ENCODE measurements at places on chromosomes 3 and 15. TPM values are rescaled to one million over a fixed set of nuclear protein-coding genes. Genes with fewer than 3 reads are reported as not detected.

- H3K36me3 ChIP-seq: no peaks in the 10 kb centered on the region
- H3K4me3 ChIP-seq: no peak overlapping the region
- H3K27ac ChIP-seq: no peak overlapping the region
- peaks cover 17% of the 10 kb centered on the region for H3K4me1 ChIP-seq
- DNase-seq: no peak
- no peaks in the 10 kb centered on the region for H3K27me3 ChIP-seq
Observed at GRCh38 chr3:100082714-100083113, 31.6 kb downstream of the FILIP1L start.

DNA sequence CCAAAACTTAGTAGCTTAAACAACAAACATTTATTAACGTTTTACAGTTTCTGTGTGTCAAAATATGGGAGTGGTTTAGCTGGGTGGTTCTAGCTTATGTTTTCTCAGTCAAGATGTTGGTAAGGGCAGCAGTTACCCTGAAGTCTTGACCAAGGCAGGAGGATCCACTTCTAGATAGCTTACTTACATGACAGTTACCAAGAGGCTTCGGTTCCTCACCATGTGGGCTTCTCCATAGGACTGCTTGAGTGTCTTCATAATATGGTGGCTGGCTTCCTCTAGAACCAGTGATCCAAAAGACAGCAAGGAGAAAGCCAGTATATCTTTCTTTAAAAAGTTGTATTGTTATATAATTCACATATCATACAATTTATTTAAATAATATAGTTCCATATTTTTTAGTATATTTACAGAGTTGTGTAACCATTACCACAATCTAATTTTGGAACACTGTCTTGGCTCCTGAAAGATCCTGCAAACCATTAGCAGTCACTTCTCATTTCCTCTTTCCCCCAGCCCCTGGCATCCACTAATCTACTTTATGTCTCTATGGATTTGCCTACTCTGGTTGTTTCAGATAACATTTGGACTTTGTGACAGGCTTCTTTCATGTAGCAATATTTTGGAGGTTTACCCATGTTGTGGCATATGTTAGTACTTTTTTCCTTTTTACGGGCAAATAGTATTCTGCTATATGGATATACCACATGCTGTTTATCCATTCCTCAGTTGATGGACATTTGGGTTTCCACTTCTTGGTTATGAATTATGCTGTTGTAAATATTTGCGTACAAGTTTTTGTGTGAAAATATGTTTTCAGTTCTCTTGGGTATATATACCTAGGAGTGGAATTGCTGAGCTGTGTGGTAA lies 33.3 kb downstream of the MAPK6 start:
- H3K27me3 ChIP-seq: no peaks in the 10 kb centered on the region
- H3K4me3 ChIP-seq: no peak overlapping the region
- H3K4me1 ChIP-seq: no peaks in the 10 kb centered on the region

Gene B3GALNT1
- total RNA-seq: 36.0 TPM

Gene SLC51A
- total RNA-seq: not detected

- no peak overlapping the region for H3K4me3 ChIP-seq
- H3K27ac ChIP-seq: no peak overlapping the region
- H3K27me3 ChIP-seq: no peaks in the 10 kb centered on the region
- H3K4me1 ChIP-seq: peaks cover 12% of the 10 kb centered on the region
- no peak for DNase-seq
Observed at GRCh38 chr3:113354307-113354706, 87.0 kb downstream of the CFAP44 start.

DNA sequence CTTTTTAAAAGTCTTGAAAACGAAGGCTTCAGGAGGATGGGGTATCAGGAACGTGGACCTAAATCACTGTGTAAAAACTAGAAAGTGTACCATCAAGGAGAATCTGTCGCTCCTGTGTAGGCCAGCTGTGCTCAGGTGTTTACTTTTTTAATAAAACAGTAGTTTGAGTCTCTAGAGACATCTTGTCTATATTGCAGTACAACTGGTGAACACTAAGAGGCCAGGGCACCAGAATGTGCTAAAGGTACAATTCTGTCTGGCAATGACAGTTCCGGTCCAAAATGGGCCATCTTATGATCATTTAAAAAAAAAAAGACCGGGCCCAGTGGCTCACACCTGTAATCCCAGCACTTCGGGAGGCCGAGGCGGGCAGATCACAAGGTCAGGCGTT lies 61.8 kb upstream of the MCF2L2 start:
- no peaks in the 10 kb centered on the region for H3K36me3 ChIP-seq
- H3K4me1 ChIP-seq: peaks cover 62% of the 10 kb centered on the region
- H3K27ac ChIP-seq: peak overlapping the region; percentile 89
- H3K27me3 ChIP-seq: no peaks in the 10 kb centered on the region
- H3K4me3 ChIP-seq: no peak overlapping the region
- no peak for DNase-seq

DNA sequence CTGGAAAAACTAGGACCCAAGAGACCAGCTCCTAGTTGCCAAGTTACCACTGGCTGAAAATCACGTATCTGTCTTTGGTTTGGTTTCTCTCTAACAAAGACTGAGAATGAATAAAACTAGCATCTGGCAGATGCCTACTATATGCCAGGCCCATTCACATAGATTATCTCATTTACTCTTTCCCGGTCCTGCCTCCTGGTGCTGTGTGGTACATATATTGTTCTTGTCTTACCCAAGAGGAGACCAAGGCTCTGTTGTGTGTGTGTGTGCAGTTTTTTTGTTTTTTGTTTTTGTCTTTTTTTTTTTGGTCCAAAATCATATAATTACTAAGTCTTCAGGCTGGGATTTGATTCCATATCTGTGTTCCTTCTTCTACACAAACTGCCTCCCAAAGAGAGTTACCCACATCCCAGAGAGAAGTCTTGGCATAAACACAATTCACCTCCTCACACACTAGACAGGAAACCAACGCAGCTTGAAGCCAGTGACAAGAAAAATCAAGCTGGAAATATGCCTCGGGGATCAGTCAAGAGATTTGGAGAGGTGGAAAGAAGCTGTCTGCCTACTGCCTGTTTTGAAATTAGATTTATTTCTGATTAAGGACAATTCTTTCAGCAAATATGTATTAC lies 891 bp downstream of the AHSG start:
- no peak overlapping the region for H3K27ac ChIP-seq
- H3K27me3 ChIP-seq: peaks cover 52% of the 10 kb centered on the region
- H3K4me1 ChIP-seq: peaks cover 8% of the 10 kb centered on the region
- no peaks in the 10 kb centered on the region for H3K36me3 ChIP-seq

Gene CDCP1
- total RNA-seq: 1.3 TPM

Gene RBP2
- not detected for total RNA-seq

Gene CDC25A
- total RNA-seq: 13.1 TPM

DNA sequence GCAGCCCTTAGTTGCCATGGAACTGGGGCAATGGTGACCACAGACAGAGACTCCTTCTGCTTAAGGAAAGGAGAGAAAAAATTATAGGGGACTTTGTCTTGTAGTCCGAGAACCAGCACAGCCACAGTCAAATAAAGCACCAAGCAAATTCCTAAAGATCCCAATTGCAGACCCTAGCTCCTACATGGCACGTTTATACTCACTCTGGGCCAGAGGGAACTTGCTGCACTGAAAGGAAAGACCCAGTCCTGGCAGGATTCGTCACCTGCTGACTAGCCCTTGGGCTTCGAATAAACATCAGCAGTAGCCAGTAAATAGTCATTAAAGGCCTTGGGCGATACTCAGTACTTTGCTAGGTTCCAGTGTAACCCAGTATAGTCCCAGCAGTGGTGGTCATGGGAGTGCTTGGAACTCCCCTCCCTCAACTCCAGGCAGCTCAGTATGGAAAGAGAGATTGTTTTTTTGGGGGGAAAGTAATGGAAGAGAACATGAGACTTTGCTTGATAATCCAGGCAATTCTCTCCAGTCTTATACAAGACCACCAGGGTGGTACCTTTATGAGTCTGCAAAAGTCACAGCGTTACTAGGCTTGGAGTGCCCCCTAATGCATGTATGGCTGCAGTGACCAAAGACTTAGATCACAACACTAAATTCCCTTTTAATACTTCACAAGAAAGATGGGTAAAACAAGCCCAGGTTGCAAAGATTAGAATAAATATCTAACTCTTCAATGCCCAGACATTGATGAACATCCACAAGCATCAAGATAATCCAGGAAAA lies 66.4 kb upstream of the AGTR1 start:
- no peak overlapping the region for H3K4me3 ChIP-seq
- H3K27ac ChIP-seq: no peak overlapping the region
- H3K4me1 ChIP-seq: no peaks in the 10 kb centered on the region
- H3K36me3 ChIP-seq: no peaks in the 10 kb centered on the region
- no peak for DNase-seq

DNA sequence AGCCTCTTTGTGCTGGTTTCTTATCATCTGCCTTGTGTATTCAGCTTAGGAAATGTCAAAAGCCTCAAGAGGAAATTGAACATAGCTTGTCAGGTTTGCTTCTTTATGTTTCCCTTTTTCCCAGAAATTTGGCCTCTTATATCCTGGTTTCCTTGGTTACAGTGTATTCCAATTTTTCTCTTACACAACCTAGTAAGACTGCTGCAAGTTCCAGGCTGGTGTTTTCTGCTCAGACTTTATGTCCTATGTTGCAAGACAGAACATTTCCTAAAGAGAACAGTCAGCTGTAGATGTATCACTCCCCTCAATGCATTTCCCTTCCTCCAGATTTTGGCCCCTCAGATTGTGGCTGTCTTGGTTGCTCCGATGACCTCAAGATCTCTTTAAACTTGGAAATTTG lies 102.5 kb downstream of the SH3GL3 start:
- H3K4me3 ChIP-seq: no peak overlapping the region
- no peak overlapping the region for H3K27ac ChIP-seq
- no peaks in the 10 kb centered on the region for H3K36me3 ChIP-seq
- H3K27me3 ChIP-seq: no peaks in the 10 kb centered on the region
- peaks cover 4% of the 10 kb centered on the region for H3K4me1 ChIP-seq
- DNase-seq: no peak

GRCh38 chr3:186307594-186308221 lies 54.3 kb downstream of the DGKG start:
- H3K4me3 ChIP-seq: no peak overlapping the region
- no peaks in the 10 kb centered on the region for H3K36me3 ChIP-seq

GRCh38 chr15:90845201-90845949 lies 23.0 kb upstream of the FURIN start:
- DNase-seq: no peak
- no peaks in the 10 kb centered on the region for H3K27me3 ChIP-seq
- H3K4me1 ChIP-seq: peaks cover 5% of the 10 kb centered on the region
- H3K27ac ChIP-seq: no peak overlapping the region

DNA sequence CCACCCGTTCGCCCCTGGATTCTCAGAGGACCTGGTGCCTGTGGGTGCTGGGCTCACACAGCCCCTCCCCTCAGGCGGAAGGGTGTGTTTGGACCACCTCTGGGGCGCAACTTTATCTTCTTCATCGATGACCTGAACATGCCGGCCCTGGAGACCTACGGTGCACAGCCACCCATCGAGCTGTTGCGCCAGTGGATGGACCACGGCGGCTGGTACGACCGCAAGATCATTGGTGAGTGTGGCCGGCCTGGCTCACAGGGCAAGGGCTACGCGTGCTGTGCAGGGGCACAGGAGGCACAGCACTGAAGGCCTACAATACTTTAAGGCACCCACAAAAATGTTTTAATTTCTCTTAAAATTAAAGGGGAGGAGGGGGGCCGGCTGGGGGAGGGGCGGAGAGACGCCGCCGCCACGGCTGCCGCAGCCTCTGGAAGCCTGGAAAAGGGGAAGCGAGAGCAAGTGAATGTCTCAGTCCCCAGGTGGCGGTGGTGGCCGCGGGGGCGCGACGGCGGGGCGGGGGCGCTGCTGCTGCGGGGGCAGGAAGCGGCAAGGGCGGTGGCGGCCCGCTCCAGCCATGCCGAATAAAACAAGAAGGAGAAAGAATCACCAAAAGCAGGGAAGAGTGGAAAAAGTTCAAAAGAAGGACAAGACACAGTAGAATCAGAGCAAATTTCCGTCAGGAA lies 56.8 kb downstream of the DNAH1 start:
- peaks cover 6% of the 10 kb centered on the region for H3K27me3 ChIP-seq
- no peak for DNase-seq
- H3K4me3 ChIP-seq: peak overlapping the region; percentile 30
- peaks cover 17% of the 10 kb centered on the region for H3K4me1 ChIP-seq
- H3K27ac ChIP-seq: peak overlapping the region; percentile 45

GRCh38 chr3:85594676-85595075 lies 635.9 kb downstream of the CADM2 start:
- peaks cover 18% of the 10 kb centered on the region for H3K4me1 ChIP-seq
- H3K36me3 ChIP-seq: no peaks in the 10 kb centered on the region
- H3K27ac ChIP-seq: peak overlapping the region; percentile 80
- no peaks in the 10 kb centered on the region for H3K27me3 ChIP-seq

DNA sequence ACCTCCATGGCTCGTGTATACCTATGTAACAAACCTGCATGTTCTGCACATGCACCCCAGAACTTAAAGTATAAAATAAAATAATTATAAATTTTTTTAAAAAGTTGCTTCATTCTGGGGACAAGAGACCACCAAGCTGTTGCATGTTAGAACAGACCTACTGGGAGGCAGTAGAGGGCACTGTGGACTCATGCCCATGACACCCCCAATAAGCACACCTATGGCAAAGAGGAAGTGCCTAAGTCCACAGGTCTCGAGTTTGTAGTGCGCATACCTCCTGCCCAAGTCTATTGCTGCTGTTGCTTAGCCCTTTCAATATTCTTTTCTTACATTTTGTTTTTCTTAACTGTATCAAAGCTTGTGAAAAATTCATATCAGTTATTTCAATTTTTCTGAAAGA lies 267.9 kb upstream of the THBS1 start:
- H3K27ac ChIP-seq: no peak overlapping the region
- no peak overlapping the region for H3K4me3 ChIP-seq
- H3K36me3 ChIP-seq: no peaks in the 10 kb centered on the region
- DNase-seq: no peak

Gene MEIS2
- 379 TPM for total RNA-seq

DNA sequence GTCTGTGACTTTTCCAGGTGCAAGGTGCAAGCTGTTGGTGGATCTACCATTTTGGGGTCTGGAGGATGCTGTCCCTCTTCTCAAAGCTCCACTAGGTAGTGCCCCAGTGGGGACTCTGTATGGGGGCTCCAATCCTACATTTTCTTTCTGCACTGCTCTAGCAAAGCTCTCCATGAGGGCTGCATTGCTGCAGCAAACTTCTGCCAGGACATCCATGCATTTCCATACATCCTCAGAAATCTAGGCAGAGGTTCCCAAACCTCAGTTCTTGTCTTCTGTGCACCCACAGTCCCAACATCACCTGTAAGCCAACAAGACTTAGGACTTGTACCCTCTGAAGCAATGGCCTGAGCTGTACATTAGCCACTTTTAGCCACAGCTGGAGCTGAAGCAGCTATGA lies 694.5 kb upstream of the BCHE start:
- DNase-seq: no peak
- H3K27me3 ChIP-seq: no peaks in the 10 kb centered on the region
- no peak overlapping the region for H3K27ac ChIP-seq
- no peaks in the 10 kb centered on the region for H3K4me1 ChIP-seq

Gene TLR9
- total RNA-seq: 0.16 TPM

GRCh38 chr3:191378142-191378812 lies 48.0 kb upstream of the UTS2B start:
- peaks cover 32% of the 10 kb centered on the region for H3K4me1 ChIP-seq
- H3K27ac ChIP-seq: no peak overlapping the region
- no peak for DNase-seq
- peaks cover 27% of the 10 kb centered on the region for H3K36me3 ChIP-seq

Measured in mesothelial cell of epicardium (in vitro differentiated cells).